ENCODE measurements at places on chromosomes 5 and 9.

DNA sequence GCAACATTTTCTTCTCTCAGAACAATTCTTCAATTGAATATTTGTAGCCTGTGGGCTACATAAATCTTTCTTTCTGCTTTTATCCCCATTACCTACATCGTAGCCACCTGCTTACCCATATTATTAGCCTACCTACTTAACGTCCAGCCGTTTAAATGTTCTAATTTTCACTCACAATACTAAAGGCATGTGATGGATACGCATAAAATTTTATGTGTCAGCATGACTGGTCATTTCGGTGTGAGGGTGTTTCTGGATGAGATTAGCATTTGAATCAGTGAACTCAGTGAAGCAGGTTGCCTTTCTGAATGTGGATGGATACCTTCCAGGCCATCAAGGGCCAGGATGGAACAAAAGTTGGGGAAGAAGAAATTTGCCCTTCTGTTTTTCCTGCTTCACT lies 1722.5 kb upstream of the ACO1 start:
- no peak for DNase-seq

DNA sequence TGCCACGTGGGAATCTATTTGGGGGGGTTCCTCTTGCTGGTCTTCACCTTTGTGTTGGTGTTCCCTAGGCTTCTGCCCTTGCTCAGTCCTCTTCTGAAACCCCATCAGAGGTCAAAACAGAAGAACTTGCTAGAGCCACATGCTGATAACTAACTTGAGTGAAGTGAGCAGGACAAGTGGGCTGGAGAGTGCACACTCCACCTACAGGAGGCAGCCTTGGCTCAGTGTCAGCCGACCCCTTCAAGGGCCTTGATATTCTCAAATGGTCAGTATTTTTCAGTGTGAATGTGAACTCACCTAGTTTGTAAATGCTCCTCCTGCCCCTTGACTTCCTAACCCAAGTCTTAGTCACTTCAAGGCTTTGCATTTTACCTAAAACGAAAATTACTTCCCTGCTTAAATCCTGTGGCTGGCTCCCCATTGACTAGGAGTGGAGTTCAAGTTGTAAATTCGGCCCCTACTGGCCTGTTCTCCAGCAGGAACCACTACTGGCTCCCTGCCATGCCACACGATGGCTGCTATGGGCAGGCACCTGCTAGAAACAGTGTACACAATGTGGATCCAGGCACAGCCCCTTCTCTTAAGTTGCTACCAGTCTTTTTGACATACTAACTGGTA lies 3.6 kb upstream of the SLC1A3 start:
- DNase-seq: no peak

DNA sequence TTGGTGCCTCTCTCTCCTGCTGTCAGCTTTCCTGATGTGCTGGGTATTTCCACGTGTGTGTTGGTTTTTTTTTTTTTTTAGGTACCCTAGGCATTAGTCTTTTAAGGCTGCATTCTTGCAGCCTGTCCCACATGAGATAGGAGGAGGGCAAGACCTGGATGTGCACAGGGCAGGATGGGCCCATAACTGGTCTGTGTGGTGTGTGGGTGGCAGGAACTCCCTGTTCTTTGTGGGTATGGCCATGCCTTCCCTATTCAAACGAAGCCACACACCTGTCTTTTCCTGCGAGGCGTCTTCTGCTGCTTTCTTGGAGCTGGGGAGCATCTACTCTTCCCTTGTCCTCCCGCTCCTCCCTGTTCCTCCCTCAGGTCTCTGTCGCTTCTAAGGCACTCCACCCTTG lies 6.8 kb downstream of the SYK start:
- no peak for DNase-seq

- no peak for DNase-seq
These were observed 290.6 kb downstream of the PIK3R1 start for GRCh38 chr5:68505917-68506860.

GRCh38 chr5:80566711-80567259 lies 3.3 kb downstream of the ANKRD34B start:
- DNase-seq: no peak

DNA sequence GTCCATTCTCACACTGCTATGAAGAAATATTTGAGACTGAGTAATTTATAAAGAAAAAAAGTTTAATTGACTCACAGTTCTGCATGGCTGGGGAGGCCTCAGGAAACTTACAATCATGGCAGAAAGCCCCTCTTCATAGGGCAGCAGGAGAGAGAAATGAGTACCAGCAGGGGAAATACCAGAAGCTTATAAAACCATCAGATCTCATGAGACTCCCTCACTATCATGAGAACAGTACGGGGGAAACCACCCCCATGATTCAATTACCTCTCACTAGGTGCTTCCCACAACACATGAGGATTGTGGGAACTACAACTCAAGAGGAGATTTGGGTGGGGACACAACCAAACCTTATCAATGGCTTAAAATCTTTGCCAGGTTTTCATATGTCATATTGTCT lies 20.3 kb upstream of the TENT4A start:
- no peak for DNase-seq

DNA sequence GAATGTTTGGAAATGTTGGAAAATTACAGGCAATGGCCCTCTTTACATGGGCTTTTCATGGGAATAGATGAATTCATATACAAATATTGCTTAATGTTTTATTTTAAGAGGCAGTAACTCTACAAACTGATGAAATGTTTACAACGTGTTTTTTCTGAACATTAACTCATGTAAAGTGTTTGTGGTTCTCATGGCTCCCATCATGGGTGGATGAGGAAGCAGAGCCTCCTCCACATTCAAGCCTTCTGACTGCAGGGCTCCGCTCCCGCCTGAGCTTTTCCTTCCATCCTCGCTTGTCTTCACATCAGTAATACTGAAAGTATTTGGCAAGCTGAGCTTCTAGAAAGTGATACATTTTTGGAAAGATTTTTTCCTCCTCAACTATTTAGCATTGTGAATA lies 204.2 kb downstream of the ARHGAP26 start:
- DNase-seq: no peak

- DNase-seq: no peak
These were observed 151.6 kb upstream of the PHYKPL start for GRCh38 chr5:178383919-178384815.

GRCh38 chr9:117092582-117092981 lies 322.3 kb downstream of the ASTN2 start:
- DNase-seq: no peak

GRCh38 chr5:156427315-156427714 lies 100.4 kb downstream of the SGCD start:
- DNase-seq: no peak

DNA sequence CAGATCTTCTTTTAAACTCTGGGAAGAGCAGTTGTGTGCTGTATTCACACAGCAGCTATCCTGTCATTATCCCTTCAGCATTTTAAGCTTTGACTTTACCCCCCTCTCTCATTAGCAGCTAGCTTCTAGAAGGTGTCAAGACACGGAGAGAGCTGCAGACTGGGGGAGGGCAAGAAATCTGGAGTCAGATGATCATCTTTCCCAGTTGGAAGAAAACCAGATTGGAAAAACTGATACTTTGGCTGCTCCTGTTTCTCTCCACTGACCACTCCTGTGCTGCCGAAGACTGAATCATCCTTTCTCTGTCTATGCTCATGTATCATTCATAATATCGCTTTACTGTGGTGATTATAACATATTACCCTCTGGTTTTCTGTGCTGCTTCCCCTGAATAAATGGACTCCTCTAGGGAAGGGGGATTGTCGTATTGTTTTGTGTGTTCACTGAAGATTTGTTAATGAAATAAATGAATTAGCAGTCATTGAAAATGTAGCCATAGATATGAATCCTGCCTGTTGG lies 75.1 kb downstream of the SH3GL2 start:
- no peak for DNase-seq

DNA sequence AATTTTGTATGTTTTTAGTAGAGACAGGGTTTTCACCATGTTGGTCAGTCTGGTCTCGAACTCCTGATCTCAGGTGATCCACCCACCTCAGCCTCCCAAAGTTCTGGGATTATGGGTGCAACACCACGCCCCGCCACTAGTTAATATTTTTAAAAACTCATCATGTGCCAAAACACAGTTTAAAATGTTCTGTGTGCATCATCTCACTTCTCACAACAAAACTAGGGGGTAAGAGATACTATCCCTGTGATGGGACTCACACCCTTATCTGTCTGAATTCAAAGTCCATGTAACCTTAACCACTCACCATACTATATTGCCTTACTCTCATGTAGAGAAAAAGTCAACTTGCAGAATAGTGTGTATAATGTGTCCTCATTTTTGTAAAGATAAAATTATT lies 2.6 kb downstream of the PKD2L2 start:
- no peak for DNase-seq

GRCh38 chr9:105007143-105007542 lies 79.2 kb upstream of the ABCA1 start:
- DNase-seq: no peak

DNA sequence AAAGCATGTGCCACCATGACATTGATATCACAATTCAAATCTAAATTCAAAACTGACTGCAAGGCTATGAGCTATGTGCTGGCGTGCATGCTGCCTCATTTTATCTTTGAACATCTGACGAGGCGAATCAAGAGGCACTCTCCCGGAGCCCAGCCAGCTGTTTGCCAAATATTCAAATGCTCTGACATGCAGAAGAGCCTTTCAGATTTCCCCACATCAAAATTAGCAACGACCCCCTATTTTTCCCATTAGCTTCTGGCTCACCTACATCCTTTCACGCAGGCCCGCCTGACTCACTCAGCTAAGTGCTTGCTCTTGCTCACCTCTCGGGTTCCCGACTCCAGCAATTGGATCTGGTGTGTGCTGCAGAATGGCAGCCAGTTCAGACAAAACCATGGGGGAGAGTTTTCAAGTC lies 159.0 kb downstream of the NR2F1-AS1 start:
- DNase-seq: no peak

GRCh38 chr9:129934780-129935179 lies 99.5 kb downstream of the USP20 start:
- peak; percentile 22 for DNase-seq

DNA sequence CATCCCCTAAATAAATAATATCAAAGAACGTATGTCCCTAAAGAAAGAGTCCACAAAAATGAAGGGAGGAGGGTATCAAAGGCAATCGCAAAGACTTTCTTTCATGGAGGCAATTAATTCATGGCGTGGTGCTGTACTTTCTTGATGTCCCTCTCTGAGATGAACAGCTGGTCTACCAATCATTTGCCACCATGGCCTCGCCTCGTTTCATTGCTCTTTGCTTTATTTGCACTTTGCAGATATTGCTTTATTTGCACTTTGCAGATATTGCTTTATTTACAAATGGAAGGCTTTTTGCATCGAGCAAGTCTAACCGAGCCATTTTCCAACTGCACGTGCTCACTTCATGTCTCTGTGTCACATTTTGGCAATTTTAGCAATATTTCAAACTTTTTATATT lies 104.0 kb upstream of the PTCH1 start:
- DNase-seq: no peak

- DNase-seq: no peak
These were observed 186.0 kb downstream of the CEMIP2 start for GRCh38 chr9:71582347-71582746.

DNA sequence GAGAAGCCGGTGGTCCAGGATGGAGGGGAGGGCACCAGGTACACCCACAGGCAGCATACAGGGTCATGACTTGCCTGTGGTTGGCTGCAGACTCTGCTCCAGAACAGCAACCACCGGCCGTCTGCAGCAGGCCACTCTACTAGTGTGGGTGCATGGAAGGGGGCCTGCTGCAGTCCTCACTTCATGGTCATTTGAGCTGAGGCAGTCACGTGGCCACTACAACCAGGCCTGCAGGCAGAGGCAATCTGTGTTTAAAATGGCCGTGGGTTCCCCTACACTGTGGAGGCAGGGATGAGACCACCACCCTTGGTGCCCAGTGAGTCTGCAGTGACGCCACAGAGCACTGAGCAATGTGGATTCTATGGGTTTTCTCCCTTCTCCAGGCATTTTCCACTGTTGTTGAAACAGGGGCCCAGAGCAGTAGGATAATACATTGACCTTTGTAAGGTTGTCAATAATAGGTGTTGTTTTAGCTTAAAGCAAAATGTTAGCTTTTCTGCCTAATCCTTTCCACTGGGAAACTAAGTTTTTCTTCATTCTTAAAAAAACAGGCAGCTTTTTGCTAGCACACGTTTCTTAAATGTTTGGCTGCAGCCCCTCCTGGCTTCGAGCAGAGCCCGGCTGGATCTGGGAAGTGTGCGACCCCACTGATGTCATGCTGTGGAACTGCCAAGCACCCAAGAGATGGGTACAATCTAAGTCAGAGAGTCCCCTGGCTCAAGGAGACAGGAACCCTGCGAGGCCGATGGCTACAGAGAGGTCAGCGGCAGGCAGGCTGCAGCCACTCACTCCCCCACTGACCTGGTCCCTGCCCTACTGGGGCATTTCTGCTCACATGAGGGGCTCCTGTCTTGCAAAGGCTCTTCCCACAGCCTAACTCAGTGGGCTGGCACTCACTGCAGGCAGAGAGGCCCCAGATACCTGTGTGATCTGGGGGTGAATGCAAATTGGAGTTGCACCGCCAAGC lies 21.2 kb downstream of the GADD45G start:
- DNase-seq: no peak

DNA sequence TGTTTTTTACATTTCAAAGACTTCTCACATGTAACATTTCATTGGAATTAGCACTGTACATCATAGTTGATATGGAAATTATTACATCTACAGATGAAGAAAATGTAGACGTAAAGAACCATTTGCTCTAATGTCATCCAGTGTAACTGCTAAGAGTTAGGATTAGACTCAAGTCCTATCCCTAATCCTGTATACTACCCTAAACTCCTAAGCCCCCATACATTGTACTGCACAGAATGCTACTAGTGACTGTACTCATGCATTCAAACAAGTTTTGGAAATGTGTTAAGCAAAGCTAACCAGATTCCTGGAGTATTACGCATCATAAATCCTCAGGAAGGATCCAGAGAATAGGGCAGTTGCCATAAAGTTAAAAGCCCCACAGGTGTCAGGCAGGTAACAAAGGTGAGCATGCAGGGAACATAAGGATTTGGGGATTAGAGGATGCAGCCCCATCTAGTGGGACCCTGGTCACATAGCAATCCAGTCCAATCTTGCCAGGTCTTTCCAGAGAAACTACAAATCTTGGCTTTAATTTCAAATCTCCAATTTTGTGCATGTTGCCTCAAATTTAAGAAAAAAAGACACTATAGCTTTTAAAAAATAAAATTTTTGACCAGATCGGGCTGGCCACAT lies 32.0 kb downstream of the HAVCR1 start:
- no peak for DNase-seq

DNA sequence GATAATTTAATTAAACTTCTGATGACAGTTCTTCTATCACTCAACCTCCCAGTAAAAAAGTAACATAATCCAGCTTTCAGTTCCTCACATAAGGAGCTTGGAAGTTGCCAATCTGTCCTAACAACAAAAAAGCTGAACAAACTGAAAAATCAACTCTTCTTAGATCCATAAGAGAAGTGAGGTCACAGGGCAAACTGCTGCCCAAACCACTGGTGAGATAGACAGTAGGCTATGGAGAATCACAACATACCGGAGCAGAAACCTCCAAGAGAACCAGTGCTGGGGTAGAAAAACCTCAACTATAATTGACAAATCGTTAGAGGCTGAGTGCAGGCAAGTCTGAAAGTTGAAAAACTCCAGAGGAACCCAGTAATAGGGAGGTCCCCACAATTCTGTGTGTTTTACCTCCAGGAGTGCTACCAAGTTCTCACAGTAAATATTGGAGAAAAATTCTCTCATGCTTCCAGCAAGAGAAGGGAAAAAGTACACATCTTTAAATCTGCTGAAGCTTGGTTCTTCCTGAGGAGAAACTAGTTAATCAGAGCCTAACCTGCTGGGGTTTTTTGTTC lies 300.0 kb downstream of the PDE4D start:
- DNase-seq: no peak
